NCI-H2107 (cell line): ENCODE measurements at places on chromosomes 12 and 14.

DNA sequence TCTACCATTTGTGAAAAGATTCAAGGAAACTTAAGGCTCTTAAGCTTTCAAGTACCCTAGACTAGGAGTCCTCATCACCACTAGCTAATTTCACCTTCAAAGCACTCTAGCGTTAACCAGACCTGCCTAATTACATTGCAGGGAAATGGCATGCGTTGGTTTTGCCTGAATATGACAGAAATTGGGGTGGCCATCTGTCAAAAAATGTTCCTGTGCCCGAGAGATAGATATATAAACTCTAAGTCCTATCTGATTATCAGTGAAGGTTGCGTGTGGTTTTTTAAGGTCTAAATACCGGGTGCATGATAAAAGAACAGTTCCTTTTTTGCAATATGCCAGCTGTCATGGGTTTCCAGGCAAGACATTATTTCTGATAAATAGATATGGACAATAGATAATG lies 48.3 kb downstream of the SPRING1 start:
- no peak for DNase-seq

- no peak for DNase-seq
Measured at GRCh38 chr12:114678718-114679117, 5.3 kb downstream of the TBX3 start.

GRCh38 chr14:29759521-29760340 lies 167.9 kb downstream of the PRKD1 start:
- DNase-seq, result peak; percentile 60

DNA sequence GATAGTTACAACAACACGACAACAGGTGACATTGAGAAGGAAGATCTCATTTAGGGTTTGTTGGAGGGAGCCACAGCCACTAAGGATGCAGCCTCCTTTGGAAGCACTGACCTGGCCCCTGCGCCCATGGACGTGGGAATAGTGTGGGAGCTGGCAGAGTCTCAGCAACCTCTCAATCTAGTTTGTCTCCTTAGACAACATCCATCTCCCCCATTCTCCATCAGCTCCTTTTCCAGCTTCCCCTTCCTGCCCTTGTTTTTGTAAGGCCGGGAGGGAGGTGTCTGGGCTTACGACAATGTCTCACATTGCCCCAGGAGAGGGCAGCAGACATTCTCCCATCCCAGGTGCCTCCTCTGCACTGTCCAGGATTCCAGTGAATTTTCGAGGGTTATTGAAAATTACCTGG lies 170.2 kb upstream of the PZP start:
- DNase-seq, result peak; percentile 32

DNA sequence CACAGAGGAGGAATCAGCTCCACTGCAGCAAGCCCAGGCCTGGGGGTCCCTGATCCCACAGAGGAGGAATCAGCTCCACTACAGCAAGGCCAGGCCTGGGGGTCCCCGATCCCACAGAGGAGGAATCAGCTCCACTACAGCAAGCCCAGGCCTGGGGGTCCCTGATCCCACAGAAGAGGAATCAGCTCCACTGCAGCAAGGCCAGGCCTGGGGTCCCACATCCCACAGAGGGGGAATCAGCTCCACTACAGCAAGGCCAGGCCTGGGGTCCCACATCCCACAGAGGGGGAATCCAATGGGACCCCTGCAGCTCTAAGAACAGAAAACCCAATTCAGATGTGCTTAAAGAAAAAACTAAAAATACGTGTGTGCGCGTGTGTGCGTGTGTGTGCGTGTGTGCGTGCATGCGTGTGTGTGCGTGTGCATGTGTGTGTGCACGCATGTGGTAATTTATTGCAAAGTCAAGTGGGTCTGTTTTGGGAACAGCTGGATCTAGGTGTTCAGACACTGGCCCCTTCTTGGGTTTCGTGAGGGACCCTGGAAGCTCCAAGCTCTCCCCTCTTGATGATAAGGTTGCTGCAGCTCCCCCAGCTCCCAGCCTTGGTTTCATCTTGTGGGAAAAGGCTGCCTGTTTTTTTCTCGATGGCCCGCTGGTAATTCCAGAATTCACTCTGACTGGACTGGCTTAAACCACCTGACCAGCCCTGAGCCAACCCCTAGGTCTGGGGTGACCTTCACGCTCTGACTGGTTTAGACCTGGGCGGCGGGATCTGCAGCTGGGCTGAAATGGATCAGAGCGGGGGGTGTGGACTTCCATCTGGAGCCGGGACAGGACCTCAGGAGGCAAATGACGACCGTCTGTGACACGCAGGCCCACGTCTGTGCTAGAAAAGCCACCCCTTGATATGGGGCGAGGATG lies 47.1 kb downstream of the GALNT9 start:
- no peak for DNase-seq

DNA sequence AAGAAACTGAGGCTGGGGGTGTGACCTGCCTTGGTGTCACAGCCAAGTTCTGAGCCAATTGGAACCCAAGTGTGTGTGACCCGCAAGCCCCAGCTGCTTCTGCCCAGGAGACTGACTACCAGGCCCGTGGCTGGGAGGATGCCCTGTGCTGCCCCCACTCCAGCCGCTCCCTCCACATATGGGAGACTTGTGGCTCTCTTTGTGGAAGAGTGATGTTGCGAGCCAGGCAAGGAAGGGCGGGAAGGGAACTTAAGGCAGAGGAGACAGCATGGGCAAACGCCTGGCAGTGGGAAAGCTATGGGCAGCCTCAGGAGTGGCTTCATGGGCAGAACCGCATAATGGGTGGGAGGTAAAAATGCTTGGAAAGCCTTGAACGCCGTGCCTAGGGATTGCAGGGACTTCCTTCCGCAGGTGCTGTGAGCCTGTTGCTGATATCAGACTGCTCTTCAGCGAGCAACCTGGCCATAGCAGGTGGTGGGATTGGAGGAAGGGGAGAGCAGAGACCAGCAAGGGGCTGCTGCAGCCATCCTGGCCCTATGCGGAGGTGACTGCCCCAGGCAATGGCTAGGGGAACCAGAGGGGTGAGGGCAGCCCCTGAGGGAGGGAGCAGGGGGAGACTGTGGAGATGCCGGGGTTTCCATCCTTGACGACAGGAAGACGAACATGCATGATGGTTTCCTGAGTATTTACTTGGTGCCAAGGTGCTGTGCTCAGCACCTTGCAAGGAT lies 115.7 kb downstream of the LGMN start:
- DNase-seq, result no peak

GRCh38 chr14:47606566-47606965 lies 68.8 kb downstream of the MDGA2 start:
- no peak for DNase-seq

GRCh38 chr12:8668441-8668840 lies 5.8 kb upstream of the MFAP5 start:
- DNase-seq, result no peak

DNA sequence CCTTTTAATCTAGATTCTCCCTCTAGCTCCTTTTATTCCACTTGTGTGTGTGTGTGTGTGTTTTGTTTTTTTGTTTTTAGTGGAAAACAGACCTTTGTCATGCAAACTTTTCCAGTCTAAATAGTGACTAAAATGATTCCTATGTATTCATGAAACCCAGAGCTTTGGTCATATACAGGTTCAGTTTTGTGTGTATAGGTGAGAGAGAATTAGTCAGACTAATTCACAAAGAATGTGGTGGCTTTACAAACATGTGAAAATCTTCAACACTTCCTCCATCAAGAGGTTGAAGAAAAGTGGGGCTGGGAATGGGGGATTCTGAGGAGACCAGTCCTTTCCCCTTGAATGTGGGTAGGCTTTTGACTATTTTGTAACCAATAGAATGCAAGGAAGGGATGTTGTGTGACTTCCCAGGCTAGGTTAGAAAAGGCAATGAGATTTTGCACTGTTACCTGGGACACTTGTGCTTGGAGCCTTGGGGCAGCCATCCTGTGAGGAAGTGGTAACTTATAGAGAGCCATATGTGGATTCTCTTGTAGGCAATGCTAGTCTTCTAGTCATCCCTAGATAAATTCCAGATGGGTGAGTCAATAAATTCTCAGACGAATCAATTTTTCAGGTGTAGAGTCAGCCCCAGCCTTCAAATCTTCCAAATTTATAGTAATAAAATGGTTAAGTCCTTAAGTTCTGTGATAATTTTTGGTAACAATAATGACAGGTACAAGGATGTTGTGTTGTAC lies 236.1 kb downstream of the CEP128 start:
- no peak for DNase-seq

DNA sequence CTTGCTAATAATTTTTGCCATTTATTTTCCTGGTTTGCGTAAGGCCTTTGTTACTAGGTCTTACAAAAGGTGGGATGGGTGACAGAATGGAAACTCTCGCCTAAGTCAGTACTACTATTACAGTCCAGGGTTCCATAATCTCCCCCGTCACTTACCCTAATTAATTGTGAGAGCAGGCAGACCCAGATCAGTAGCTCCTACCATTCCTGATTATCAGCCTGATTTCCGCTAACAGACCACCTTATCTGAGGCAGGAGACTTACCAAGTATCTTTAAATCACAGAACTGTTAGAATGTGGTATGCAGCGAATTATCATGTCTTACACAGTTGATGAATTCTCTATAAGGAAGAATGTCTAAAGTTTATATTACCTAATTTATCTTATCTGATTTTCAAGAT lies 234.7 kb downstream of the FOXN3 start:
- DNase-seq, result no peak

DNA sequence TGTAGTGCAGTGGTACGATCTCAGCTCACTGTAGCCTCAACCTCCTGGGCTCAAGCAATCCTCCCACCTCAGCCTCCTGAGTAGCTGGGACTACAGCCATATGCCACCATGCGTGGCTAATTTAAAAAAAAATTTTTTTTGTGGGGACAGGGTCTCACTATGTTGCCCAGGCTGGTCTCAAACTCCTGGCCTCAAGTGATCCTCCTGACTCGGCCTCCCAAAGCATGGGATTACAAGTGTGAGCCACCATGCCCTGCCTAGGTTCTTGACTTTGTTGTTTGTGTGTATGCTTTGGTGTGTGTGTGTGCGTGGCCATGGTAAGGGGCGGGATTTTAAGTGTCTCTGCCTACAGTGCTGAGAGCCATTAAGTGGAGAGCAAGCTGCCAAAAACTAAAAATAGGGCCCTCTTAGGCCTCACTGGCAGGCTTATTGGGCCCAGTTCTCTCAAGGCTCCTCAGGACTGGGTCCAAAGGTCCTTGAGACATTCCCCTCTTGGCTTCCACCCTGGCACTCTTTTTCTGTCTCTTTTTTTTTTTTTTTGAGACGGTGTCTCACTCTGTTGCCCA lies 5.1 kb downstream of the COX14 start:
- no peak for DNase-seq

DNA sequence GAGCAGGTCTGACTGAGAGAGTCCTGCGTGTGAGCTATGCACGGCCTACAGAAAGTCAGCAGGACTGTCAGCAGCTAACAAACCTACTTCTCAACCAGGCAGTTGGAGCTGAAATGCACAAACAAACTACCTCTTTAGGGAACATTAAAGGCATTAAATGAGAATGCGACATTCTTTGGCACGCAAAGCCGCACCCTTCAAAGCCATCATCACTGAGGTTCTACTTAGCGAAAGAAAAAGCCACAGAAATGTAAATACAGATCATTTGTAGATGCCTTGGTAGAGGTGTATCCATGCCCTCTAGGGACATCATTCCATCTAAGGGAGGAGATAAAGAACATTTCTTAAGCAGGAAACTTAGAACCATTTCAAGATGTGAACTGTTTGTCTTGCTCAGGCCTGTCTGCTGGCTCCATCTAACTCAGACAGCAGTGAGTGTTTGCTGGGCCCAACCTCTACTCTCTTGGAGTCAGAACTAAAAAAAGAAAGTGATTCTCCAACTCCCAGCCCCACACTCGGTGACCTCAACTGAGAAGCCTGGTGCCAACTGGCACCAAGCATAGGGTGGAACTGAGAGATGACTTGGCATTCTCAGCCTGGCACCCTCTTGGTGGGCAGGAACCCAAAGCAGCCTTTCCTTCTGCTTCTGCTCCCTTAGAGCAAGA lies 63.5 kb upstream of the MBIP start:
- no peak for DNase-seq

- no peak for DNase-seq
Measured at GRCh38 chr12:23816394-23816851, 133.0 kb downstream of the SOX5 start.

- no peak for DNase-seq
Measured at GRCh38 chr12:2583091-2583497, 211.7 kb upstream of the FKBP4 start.

DNA sequence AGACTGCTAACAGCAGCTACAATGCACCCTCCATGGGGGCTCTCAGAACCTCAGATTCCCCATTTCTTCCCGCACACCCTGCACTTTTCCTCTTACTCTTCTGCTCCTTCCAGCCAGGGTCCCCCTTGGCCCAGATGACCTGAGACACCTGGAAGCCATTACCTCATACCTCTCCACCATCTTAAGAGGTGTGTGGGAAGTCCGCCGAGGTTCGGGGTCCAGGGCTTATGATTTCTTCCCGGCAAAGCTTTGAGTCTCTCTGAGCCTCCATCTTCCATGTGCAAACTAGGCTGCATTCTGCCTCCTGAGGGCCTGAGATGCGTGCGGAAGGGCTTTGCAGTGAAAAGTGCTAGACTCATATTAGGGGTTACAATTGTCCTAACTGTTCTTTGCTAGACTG lies 5.3 kb downstream of the GSC start:
- DNase-seq, result no peak

GRCh38 chr14:77822741-77823140 lies 22.8 kb downstream of the ADCK1 start:
- DNase-seq, result no peak

GRCh38 chr12:80151131-80151530 lies 51.8 kb downstream of the OTOGL start:
- no peak for DNase-seq

DNA sequence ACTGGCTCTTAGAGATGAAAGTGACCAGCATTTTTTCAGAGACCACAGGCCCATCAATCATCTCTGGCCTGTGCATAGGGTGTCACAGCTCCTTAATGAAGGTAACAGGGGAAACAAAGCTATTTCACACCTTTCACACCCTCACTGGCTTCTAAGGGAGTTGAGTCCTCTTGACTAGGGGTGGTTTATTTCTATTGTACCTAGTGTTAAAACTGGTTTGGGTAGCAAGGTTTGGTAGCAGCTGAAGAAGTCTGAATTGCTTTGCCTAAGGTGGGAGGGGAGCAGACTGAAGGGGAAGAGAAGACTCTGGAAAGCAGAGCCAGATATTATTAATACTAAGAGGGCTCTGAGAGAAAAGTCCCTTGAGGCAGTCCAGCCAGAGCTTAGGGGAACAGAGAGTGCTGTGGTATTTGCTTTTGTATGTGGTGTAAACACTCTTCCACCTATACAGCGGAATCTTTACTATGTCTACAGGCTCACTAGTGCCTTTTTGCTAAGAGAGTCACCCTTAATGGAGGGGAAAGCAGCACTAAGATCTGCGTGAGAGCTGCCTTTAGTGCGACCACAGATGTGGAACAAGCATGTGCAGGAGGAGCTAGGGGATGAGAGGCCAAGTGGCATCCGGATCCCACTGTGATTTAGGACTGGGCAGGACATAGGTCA lies 95.8 kb downstream of the STXBP6 start:
- no peak for DNase-seq

GRCh38 chr12:7354529-7354928 lies 50.7 kb downstream of the ACSM4 start:
- no peak for DNase-seq

DNA sequence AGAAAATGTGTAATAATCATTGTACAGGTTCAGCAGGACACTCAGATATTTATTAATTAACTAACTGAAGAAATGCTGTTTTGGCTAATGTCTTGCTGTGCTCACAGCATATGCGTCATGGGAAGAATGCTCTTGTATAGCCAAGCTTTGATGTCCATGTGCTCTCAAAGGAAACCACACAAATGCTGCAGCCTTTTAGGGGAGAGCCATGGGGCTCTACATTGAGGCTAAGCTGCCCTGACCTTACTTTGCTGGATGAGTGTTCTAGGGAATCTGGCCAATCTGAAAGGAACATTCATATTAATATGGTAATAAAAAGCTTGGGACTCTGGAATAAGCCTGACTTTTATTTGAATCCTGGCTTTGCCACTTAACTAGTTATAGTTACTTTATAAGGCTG lies 9.5 kb upstream of the CRADD start:
- DNase-seq, result no peak

- DNase-seq, result no peak
Measured at GRCh38 chr12:2009623-2010022, 5.4 kb upstream of the DCP1B start.
